ENCODE measurements at places on chromosomes 5 and 9.
A peak's percentile ranks its signal among the peaks of the same experiment; 100 is the strongest.

DNA sequence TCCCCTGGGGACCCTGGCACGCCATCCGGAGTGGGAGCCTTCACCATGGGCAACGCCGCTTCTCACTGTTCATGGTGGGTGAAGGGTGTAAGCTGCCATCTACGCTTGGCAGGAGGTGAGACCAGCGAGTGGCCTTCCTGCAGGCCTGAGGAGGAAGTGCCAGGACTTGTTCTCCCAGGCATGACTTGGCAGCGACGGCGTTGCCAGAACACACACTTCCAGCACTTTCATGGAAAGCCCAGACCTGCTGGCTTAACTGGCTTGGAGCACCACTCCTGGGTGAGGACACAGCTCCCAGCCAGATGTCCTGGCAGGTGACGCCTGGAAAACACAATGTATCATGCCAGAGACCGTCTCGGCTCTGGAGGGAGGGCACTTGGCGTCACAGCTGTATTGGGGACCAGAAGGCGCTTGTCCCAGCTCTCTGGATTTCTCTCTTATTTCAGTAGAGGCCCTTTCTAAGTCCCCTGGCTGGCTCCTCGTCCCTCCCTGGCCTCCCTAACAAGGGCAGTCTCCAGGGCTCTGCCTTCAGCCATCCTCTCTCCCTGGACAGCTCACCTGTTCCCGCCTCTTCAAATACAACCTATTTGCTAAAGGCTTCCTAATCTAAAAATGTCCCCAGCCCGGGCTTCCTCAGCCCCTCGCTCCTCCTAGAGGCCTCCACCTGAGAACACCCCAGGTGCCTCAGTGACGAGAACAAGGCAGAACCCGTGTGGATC is 188.3 kb downstream of the OLFM1 start:
- no peak for DNase-seq

- no peak for DNase-seq
These were observed 10.9 kb downstream of the QRFP start for GRCh38 chr9:130885484-130886375.

- DNase-seq, result no peak
These were observed 195.8 kb upstream of the TBCA start for GRCh38 chr5:77971776-77972468.

DNA sequence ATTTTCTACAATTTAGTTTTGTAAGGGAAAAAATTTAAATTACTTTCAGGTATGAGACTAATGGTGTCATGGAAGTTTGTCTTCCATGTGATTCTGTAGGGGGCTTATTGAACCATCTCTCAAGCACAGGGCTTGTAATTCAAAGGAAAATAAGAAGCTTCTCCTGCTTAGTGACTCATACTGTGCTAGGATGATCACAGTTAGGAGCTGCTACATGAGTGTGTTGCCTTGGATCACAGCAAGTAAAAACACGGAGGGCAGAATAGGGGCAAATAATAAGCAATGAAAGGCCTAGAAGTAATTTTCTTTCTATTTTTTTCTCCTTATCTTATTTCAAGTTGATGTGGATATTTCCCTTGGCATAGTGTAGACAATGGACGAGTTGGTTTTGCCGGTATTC is 28.9 kb downstream of the TMEM167A start:
- no peak for DNase-seq

DNA sequence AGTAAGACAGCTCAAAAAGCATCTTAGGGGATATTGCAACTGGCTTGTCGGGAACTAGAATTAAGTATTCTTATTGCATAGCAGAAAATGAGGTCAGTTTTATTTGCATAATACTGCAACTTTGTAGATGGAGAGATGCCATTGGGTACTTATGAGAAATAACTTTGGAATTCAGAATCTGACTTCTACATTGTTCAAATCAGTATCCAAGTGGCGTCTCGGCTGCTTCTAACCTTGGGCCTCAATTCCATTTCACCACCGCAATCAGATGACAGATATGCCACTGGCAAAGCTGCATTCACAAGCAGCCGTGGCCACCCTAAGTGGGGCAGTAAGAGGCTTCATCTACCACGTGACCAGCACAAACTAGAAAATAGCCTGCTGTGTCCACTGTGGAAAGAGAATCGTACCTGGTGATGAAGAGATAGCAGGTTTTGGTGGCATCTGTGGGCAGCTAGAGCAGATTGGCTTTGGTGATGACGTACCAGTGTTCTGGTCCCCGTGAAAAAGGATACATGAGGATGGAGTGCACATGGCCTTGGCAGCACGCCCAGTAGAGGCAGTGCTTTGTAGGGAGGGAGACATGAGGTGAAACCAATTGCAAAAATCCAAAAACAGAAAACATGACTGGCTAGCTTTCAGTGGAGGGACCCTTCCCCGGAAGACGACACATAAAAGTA is 116.6 kb downstream of the KLHL3 start:
- DNase-seq, result no peak

GRCh38 chr5:80959768-80960442 is at the start of gene RASGRF2:
Gene RASGRF2, plus strand, starts transcription at chr5:80960363. Its CDS starts 376 bp downstream, at chr5:80960739.
- peak; percentile 28 for DNase-seq

DNA sequence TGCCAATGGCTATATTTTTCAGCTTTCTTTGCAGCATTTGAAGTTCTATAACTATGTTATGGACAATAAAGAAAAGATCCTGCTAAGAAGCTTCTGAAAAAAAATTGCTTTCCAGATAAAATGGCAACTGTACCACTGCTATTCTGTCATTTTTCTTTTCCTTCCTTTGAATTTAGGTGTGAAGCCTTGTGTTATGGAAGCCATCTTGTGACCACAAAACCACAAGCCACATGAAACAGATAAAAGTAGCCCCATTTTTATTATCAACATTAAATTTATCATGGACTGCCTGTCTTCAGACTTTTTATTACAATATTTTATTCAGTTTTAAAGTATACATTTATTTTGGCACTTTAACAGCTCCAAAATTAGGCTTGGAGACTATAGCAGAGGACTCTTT is 289.9 kb upstream of the ACTBL2 start:
- DNase-seq, result no peak

- DNase-seq, result peak; percentile 70
These were observed 9.1 kb downstream of the MAN1B1 start for GRCh38 chr9:137095664-137096517.

GRCh38 chr9:27528886-27529315 is 713 bp downstream of the MOB3B start:
- no peak for DNase-seq

DNA sequence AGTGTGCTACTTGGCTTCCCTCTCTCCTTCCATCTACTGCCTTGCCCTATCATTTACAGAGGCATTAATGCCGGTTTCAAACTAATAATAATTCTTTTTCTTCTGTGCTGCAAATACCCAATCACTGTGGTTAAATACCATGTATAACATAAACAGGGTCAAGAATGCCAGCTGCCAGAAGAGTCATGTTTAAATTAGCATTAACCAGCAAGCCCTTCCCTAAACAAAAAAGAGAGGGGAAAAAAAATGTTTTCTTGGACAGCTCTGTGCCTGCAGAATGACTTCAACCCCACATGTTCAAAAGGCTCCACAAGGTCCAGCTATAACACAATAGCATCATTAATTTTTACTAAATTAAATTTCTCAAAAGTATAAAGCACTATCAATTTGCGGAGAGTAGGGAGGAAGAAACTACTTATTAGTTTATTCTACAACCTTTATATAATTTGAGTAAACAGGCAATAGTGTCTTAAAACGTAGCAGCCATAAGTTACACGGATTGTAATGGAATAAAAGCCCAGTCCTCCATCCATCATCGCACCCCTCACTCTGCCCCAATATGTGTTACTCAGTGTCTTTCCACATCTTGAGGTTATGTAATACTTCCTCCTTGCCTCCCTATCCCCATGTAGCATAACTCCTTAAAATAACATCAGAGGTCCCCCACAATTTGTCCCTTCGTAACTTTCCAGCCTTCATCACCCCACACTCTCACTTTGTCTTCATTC is 3.9 kb downstream of the LPAR1 start:
- DNase-seq, result no peak

GRCh38 chr5:36174119-36174518 is 22.2 kb downstream of the SKP2 start:
- no peak for DNase-seq

GRCh38 chr9:20754556-20754955 is 70.5 kb downstream of the FOCAD start:
- DNase-seq, result no peak

- DNase-seq, result no peak
These were observed 23.0 kb upstream of the CTSL start for GRCh38 chr9:87702921-87703320.

- DNase-seq, result no peak
These were observed 14.4 kb upstream of the ZFR start for GRCh38 chr5:32458880-32459495.

GRCh38 chr9:130174025-130174424 is 1.8 kb downstream of the NCS1 start:
- DNase-seq, result no peak

DNA sequence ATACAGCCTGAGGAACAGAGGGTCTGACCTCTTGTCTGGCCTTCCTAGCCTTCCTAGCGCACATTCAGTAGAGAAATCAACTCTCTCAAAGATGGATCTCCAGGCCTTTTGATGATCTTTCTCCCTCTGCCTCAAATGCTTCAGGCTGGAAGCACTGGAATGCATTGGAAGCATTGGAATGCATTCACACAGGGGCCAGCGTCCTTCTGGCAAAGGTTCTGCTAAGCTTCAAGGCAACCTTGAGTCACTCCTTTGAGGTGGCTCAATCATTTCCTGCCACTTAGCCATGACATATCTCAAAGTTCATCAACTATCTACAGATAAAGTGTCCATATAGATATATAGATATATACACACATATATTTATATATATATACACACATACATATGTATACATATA is 42.9 kb downstream of the OR2K2 start:
- no peak for DNase-seq

GRCh38 chr9:78207901-78208300 is 28.0 kb upstream of the CEP78 start:
- DNase-seq, result no peak

DNA sequence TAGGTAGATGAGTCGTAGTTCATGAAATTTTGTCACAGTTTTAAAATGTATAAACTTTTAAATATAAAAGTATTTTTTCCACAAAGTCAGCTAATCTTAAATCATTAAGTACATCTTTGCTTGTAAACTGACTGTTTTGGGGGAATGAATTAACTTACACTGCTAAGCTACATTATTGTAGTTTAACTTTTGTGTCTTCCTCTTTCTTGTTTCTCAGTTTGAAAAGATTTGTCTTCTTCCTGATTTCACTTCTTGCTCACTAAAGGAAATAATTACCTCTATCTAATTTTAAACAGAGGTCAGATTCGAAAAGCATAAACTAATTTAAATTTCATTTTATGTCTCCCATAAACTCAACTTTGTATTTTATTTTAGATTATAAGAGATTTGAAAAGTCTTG is 5.7 kb downstream of the NIPSNAP3B start:
- no peak for DNase-seq

GRCh38 chr9:104765138-104765537 is 1.2 kb downstream of the NIPSNAP3B start:
- no peak for DNase-seq

GRCh38 chr9:133974631-133975341 is 17.3 kb downstream of the VAV2 start:
- DNase-seq, result no peak

DNA sequence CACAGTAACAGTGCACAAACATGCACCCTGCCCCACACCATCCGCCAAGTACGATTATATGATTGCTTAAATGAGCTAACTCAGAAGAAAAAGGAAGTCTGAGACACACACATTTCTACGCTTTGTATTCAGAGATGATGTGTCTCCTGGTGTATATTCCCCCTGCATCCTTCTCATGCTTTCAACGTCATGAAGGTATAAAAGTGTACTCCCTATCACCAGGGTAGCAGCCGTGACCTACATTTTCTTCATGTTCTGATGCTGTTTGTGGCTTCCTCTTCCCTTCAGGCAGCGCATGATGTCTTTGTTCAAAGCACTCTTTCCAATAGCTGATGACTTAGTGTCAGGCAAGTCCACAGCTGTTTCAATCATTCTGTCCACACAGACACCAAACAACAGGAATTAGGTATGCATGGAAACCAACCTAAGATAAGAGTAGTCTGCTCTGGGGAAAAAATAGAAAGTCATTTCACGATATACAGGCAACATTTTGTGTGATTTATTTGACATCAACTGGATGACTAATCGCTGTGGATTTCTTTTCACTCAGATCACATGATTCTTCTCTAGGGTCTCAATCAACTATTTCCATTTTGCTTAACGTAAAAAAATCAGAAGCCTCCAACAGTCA is 269.4 kb upstream of the PTGER4 start:
- DNase-seq, result no peak

GRCh38 chr5:132687995-132688394 is 14.2 kb downstream of the IL4 start:
- no peak for DNase-seq

- DNase-seq, result no peak
These were observed 115.9 kb upstream of the GDNF start for GRCh38 chr5:37955748-37956147.

DNA sequence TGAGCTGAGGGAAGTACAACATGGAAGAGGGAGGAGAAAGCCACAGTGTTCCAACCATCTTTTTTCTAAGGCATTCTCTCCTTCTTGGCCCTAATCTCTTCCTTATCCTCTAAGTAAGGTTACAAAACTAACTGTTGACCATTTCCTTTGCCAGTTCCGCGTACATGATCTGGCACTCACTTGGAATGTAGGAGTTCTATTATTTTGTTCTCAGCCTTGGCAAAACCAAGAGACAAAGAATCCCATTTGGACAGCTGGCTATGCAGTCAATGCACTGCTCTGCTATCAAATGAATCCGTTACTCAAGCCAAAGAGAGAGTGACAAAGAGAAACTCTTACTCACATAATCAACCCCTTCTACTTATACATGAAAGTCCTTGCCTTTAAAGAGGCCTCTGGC is 410.3 kb downstream of the DTWD2 start:
- DNase-seq, result no peak

GRCh38 chr5:39371367-39371635 is 7.0 kb upstream of the C9 start:
- no peak for DNase-seq

GRCh38 chr5:4228708-4229107 is 633.1 kb downstream of the IRX1 start:
- no peak for DNase-seq

DNA sequence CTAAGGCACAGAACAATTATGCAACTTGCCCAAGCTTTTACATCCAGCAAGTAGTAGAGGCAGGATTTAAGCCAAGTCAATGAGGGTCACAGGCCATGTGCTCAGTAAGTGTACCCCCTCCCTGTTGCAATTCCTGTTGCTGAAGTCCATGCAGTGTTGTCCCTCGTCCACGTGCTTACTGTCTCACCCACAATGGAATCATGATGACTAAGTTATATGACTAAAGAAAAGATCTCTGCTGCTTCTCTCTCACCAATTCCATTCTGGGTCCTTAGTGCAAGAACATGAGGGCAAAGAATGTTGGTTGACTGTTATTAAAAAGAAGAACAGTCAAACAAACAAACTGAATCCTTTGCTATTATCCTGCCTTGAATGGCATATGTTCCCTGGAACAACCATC is 233.6 kb upstream of the SLC24A2 start:
- no peak for DNase-seq

DNA sequence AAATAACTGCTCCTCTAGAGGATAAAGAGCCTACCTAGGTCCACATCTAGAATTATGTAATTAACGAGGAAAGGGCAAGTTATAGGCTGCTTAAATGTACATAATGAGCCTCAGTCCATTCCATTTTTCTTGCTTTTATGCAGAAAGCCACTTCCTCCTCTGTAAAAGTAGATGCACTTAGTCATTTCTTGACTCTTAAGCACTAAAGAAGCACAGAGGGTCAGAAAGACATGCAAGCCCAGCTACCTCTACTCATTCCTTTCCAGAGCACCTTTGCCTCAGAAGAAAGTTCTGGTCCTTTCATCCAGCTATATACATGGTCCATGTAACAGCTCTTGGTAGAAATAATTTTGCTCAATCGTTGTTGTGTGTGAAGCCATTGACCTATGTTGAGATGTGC is 308.0 kb upstream of the NREP start:
- no peak for DNase-seq
